ENCODE measurements at places on chromosomes 1 and 21.

DNA sequence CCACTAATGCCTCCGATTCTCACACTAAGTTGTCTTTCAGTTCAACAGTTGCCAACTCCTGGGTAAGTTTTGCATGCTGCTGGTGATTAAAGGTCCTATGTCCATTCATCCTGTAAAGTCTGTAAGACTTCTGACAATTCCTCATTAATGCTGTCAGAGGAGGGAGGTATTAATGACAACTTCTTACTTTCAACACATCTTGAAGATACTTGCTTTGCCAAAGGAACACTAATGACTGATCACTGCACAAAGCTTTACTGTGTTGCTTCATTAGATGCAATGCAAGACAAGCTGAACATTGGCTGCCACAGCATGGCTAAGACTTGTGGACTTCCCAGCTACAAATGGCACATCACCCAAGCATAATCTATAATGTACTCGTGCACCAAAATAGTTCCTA lies 114.6 kb upstream of the PRDX6 start:
- DNase-seq, result no peak

GRCh38 chr1:48777219-48777895 lies 666 bp upstream of the BEND5 start:
- DNase-seq, result no peak

- DNase-seq, result no peak
Measured at GRCh38 chr1:156581661-156582387, 2.3 kb downstream of the TTC24 start.

DNA sequence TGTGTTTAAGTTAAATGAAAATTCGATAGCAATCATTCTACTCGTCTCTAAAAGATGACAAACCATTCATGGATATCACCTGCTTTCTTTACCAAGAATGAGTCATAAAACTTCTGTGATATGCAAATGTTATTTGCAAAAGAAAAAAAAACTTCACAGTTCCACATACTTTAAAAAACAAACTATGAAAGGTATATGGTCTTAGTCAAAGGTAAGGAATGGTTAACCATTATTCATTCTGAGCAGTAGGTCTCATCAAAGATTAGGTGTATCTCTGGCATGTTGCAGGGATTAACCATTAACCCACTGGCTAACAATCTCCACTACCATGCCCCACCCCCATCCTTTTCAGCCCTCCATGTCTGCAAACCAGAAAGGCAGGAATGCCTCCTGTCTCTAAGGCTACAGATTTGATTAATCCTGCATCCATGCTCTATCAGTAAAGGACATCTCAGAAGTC lies 44.4 kb downstream of the PTPN14 start:
- DNase-seq, result peak; percentile 64

DNA sequence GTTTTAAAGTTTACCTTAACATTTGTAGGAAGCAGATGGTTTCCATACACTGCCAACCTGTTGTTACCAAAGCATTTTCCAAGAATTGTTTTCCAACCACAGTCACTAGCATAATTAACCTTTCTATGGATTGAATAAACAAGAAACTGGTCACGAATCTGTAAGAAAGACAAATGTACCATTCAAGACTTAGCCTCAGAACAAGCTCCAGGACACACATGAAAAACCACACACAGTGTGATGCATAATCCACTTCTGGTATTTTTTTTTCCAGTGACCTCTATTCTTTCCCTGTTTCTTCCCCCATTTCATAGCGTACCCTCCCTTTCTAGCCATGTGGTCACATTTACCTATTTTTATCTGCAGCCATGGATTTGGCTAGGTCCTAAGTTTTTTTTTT lies 29.6 kb upstream of the C1orf87 start:
- no peak for DNase-seq

- DNase-seq, result no peak
Measured at GRCh38 chr1:157112186-157112867, 12.7 kb upstream of the ETV3L start.

DNA sequence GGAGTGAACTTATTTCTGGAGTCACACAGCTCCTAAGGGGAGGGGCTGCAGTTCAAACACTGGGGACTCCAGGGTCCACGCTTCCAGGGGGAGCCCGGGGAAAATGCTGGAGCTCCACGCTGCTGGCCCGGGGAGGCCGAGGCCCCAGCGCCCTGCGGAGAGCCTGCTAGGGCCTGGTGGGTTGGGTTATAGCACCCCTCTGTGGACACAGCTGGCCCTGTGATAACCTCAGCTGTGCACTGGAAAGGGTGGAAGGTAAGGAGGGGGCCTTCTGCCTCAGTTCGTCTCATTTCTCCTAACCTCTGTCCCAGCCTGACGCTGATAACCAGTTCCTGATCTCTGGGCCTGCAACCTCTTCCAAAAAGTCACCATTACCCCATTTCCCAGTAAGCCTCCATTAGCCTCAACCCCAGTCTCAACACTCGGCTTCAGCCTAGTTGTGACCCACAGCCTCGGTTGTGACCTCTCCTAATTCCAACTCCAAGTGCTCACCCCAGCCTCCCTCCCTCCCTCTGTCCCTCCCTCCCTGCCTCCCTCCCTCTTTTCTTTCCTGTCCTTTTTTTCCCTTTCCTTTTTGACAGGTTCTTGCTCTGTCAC lies 7.1 kb downstream of the NBL1 start:
- no peak for DNase-seq

GRCh38 chr1:95340061-95340460 lies 106.1 kb downstream of the RWDD3 start:
- no peak for DNase-seq

DNA sequence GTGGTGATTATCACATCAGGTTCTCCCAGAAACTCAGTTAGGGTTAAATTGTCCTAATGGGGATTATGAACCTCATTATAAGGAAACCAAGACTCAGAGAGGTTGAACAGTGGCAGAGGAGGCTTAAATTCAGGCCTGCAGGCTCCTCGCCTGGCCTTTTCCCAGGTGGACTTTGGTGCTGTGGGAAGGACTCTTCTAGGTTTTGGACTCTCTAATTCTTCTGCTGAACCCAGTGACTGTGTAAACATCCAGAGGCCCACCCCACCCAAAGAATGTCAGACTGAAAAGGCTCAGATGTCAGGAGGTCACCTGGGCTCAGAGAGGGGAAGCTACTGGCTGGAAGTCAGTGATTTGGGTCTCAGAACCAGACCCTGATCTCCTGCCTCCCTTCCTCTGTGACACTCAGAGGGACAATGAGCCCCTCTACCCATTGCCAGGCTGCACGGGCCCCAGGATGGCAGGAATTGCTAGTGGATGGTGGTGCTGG lies 2.5 kb downstream of the ZNF362 start:
- DNase-seq, result no peak

DNA sequence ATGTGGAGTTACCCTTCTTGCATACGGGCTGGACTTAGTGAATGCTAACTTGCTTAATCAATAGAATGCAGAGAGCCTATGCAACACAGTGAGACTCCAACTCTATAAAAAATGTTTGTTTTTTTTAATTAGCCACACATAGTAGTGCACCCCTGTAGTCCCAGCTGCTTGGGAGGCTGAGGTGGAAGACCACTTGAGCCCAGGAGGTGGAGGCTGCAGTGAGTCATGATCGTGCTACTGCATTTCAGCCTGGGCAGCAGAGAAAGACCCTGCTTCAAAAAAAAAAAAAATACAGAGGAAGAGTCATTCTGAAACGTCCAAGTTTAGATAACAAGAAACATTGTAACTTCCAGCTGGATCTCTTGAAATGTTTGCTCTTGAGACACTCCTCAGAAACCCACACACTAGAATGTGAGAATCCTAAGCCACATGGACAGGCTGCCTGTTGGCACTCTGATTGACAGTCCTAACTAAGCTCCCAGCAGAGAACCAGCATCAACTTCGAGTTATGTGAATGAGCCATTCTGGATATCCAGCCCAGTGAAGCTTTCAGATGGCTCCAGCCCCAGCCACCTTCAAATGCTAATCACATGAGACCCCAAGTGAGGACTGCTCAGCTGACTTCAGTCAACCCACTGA lies 20.0 kb upstream of the CAP1 start:
- DNase-seq, result no peak

DNA sequence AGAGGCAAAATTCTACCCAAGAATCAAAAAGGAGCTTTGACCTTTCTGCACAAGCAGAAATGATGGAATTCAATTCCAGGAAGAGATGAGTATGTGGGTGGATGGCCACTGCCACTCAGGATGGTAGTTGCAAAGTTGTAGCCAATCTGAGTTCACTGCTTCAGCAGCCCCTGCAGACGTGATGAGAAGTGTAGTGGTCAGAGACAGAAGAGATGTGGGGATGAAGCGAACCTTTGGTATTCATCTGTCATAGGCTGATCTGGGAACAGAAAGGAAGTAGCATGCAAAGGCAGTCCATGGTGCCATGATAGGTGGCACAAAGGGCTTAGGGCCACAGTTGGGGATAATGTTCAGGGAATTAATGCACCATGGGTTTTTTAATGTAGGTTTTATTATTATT lies 81.1 kb upstream of the PGBD5 start:
- DNase-seq, result no peak
